Activated naive CD4-positive, alpha-beta T cell (primary cell): ENCODE measurements at places on chromosomes 5 and 9.

DNA sequence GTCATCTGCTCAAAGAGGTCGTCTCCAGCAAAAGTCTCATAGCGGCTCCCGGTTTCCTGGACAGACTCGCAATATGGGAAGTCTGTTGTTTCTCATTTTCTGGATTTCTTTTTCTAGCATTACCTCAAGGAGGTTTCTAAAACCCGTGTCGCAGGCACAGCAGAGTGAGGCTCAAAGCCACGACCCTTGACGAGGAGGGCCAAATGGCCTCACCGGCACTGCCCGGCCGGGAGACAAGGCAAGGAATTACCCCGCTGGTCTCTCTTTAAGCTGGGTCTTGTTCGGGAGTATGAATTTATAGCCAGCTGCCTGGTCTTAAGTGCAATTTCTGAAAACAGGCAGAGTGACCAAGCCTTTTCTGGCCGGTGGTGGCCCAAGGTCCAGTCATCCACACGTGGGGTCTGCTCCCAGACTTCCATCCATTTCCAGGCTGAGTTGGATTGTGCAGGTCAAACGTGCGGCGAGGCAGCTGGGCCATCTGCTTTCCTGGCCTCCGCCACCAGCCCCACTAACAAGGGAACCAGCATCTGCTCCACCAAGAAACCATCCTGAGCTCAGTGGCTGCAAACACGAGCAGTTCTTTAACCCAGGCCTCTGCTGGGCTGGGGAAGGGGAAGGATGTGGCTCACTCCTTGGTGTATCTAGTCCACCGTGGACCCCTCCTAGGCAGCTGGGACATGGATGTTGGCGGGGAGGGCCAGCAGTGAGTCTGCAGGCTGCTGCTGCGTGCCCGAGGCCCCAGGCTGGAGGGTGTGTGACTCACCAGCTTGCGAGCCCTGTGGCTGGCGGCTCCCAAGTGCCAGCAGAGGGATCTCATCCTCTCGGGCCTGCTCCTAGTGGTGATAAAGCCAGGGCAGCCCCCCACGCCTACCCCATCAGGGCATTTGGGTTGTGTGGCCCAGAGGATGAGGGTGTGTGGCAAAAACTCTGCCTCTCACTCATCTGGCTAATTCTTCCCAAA, 55.6 kb upstream of the COL5A1 start:
- DNase-seq = no peak

DNA sequence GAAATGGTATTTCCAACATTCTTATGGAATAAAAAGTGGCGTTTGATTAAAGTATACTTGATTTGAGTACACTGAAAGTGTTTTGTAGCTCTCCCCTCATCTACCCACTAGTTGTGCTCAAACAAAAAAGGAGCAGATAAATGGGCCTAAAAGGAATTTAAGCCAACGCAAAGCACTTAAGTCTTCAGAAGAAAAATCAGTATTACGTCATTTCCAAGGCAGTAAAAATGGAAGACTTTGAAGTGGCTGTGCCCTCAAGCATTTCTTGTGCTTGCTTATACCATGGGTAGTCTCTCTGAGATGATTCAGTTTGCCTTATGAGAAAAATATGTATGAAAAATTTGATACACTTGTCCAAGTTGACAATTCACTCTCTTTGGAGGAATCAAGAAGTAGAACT, 279.9 kb upstream of the CD180 start:
- DNase-seq = no peak

DNA sequence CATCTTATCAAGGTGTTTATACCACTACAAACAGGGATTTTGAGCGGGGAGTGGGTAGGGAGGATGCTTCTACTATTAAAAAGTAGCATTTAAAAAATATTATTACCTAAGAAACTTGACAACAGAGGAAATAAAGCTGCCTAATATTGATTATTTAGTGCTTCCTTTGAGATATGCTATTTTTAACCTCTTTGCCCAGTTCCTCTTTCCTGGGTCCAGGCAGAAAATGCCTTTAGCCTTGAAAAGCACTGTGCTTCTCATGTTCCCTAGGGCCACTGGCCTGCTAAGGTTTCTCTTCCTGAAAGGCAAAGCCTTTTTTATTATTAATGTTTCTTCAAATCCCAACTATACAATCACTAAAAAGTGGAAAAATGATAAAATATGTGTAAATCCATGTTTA, 217.2 kb upstream of the HAPLN1 start:
- DNase-seq = no peak

DNA sequence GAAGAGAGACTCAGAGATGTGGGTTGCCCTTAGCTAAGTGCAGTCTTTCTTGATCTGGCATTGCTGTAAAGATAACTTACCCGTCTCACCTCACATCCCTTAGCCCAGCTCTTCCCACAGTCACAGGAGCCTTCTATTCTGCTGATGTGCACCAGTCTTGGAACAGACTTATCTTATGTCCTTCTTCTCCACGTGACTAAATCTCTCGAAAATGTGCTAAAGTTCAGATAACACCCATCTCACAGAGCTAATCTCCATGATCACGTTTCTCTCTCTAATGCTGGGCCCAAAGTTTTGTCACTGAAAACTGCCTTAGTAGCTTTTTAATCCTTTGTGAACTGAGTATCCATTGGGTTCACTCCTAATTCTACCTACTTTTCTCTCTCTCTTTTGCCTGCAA, 16.7 kb downstream of the SLC36A1 start:
- DNase-seq = no peak

DNA sequence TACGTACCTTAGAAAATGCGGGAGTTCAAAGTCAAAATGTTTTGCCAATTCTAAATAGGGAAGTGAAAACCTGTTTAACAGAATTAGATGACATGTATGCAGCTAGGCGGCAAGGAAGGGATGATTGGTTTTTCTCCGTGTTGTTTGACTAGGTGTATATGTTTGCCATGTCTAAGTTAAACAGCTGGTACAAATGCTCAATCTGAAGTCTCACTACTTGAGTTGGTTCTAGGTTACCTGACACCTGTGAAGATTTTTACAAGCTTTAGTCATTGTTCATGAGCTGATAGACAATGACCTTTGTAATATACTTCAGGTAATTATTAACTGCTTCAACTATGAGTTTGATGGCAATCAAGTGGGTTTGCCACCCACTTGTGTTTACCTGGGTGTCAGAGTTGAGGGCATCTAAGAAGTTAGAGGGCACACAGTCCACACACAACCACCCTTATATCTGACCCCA, 74.3 kb downstream of the SLC44A1 start:
- no peak for DNase-seq

GRCh38 chr9:21670374-21670773, 132.1 kb upstream of the MTAP start:
- DNase-seq = no peak

DNA sequence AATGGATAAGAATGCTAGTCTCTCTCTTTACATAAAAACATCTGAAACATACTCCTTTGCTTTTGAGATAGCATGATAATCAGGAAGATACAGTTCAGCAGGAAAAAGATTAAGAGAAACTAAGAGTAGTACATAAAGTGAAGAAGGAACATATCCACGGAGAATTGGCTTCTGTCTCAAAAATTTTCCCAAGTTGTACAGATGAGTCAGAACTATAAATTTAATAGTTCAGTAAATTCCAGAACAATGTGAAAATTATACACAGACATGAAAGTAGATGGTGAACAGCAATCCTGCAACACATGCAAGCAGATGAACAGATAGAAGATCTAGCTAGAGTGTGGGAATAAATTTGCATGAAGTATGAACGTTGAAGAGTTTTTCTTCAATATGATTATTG, 691.4 kb upstream of the RIOK2 start:
- no peak for DNase-seq
